ENCODE measurements at places on chromosomes 2 and 18. TPM values are rescaled to one million over a fixed set of nuclear protein-coding genes. Genes with fewer than 3 reads are reported as not detected.

GRCh38 chr2:56770490-56770889 lies 586.7 kb downstream of the CCDC85A start:
- no peak for DNase-seq

DNA sequence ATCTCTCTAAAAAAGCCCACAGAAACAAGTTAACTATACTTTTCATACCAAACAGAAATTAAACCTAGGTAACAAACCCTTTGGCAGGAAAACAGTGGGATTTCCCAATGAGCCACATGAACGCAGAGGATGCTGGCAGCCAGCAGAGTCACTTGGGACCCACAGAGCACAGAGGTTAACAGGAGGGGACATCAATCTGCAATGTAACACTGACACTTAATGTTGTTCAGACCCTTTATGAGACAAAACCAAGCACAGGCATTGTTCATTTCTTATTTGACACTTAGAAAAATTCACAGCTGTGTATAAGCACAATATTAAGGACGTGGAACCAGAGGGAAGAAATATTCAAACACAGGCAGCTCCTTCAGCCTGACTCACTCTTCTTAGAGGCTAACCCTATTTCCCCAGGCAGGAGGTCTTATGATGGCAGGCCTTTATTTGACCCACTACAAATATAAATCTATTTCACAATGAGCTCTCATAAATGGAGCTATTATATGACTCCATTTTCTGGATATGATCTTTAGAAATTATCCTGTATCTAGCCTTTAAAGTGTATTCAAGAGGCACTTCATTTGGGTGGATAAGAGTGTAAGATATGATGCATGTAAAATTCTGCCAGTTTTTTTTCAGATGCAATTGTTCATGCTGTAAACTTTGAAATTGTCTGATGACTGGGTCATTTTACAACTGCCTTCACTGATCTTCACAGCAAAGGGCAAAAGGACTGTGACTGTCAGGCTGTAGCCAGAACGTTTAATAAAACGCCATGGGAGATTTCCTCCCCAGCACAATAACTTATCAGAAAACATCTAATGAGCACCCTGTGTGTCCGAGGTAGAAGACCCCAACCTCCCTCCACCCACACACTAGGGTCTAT lies 132.8 kb upstream of the SATB2 start:
- DNase-seq = no peak

- no peak for DNase-seq
Observed at GRCh38 chr2:96801005-96801785, 14.9 kb upstream of the CNNM3 start.

DNA sequence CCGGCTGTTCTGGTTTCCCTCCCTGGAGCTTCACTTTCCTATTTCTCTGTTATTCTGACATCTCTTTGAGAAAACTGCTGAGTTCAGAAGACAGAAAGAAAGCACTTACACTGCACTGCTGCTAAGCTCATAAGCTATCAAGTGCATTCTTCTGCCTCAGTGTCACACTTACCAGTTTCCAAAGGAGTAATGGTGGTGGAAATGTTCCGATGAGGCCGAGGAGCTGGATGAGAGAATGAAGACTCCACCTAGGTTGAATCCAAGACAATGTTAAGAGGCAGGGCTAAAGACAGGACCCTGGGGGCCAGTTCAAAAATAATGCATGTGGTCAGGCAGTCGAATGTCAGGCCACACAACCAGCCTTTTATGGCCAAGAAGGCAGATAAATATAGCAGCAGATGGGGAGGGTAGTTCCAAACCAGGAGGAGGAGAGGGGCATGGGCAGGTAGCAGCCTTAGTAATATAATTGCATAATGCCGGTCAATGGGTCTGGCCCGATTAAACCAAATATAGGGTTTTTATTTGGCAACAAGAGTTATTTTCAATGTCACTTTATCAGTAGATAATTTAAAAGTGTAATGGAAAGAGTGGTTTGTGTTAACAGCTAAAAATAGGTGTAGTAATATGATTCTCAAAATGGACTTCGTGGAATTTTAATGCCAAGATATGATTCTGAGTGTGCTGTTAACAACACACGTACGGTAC lies at the start of gene MYOM1:
TSS of gene MYOM1 (minus strand) at position 338 of the 705 bp plus-strand sequence. CDS start 4,745 bp downstream, outside the sequence.
- no peak for DNase-seq

DNA sequence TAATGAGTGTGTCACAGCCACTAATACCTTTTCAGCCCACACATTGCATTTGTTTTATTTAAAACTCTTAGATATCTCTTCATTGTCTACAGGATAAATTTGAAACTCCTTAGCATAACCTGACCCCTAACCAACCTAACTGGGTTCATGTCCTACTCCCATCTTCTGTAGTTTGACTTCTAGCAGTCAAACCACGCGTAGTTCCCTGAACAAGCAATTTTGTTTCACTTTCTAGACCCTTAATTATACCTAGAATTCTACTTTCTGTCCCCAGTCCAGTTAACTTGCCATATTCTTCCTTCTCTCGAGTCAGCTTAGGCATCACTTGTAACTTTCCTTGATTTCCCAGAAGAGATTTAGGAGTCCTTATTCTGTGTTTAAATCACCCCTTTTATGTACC lies 55.1 kb downstream of the RBBP8 start:
- no peak for DNase-seq

DNA sequence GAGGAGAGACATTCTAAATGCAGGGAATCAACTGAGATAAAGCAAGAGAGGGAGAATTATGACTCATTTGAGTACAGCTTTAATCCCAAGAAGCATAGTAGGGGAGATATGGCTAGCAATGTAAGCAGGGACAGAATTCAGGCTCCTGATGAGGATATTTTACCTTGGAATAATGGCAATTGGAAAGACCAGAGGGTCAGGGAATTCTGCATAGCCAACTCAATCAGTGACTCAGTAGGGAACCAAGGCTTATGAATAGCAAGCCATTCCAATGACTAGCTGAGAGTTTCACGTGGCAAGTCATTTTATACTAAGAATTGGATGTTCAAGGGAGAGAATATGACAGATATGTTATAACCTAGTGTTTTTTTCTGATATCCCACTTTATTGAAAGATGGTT lies 563.8 kb upstream of the NETO1 start:
- no peak for DNase-seq

GRCh38 chr2:164055623-164056022 lies 319.8 kb upstream of the FIGN start:
- no peak for DNase-seq

GRCh38 chr2:216366777-216367471 lies 5.4 kb downstream of the MARCHF4 start:
- DNase-seq = no peak

The DSEL gene
- polyA plus RNA-seq = 24.2 TPM

The EFR3B gene
- 5.7 TPM for polyA plus RNA-seq

The PLB1 gene
- 1.4 TPM for polyA plus RNA-seq

GRCh38 chr2:112877423-112877822 lies 33.5 kb upstream of the IL37 start:
- DNase-seq = no peak

GRCh38 chr2:239534581-239535412 lies 134.0 kb upstream of the HDAC4 start:
- DNase-seq = no peak

The AQP4 gene
- 0.53 TPM for polyA plus RNA-seq

The ZNF804A gene
- polyA plus RNA-seq = 1.8 TPM

- no peak for DNase-seq
Observed at GRCh38 chr18:48032876-48033789, 102.7 kb upstream of the SMAD2 start.

The MTHFD2 gene
- polyA plus RNA-seq = 31.0 TPM

- DNase-seq = no peak
Observed at GRCh38 chr2:241538838-241539615, 19.5 kb upstream of the BOK start.

DNA sequence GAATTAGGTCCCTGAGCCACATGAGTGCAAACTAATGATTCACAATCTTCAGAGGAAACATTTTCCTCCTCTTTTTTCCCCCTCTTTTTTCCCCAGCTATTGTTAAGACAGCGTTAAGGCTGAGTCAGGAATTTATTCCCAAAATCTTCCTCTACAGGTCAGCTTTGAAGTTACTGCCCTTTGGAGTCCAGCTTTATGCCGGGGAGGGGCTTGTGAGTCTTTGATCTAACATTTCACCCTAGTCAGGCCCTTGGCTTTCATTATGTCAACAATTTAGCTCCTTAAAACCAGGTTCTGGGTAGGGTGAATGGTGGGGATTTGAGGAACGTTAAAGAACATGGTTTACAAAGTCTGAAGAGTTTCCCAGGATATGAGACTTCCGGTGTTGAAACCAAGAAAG lies 91.0 kb upstream of the LYPD1 start:
- DNase-seq = no peak

GRCh38 chr2:42256505-42256904 lies 87.4 kb downstream of the EML4 start:
- DNase-seq = no peak

The DLGAP1 gene
- polyA plus RNA-seq = 5.8 TPM

The CCDC150 gene
- polyA plus RNA-seq = 19.7 TPM

The IKZF2 gene
- 9.1 TPM for polyA plus RNA-seq

The KCTD1 gene
- 70.3 TPM for polyA plus RNA-seq

The MATN3 gene
- polyA plus RNA-seq = 3.7 TPM

The R3HDM1 gene
- polyA plus RNA-seq = 33.9 TPM

The SULT1C4 gene
- polyA plus RNA-seq = 42.6 TPM

DNA sequence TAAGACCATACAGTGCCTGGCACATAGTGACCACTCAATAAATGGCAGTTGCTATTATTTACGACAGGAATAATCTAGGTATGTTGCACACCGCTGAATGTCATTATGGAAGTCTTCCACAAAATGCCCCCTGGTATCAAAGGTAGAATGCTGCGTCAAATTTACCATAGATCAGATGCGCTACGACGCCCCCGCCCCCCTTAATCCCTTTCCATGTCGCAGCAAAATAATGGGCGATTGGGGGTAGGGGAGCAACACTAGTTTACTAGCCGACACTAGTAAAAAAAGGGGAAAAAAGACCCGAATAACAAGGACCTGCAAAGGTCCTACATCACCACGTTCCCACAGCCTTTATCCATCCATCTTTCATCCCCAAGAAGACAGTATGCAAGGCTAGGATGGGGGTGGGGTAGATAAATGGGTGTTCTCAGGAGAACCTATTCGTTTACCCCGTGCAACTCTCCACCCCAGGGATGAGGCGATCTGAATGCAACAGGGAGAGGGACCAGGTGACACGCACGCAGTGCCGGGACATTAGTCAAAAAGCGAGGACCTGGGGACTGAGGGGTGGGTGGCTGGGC lies 455 bp downstream of the PREPL start:
- no peak for DNase-seq

The IGFBP2 gene
- 214 TPM for polyA plus RNA-seq

DNA sequence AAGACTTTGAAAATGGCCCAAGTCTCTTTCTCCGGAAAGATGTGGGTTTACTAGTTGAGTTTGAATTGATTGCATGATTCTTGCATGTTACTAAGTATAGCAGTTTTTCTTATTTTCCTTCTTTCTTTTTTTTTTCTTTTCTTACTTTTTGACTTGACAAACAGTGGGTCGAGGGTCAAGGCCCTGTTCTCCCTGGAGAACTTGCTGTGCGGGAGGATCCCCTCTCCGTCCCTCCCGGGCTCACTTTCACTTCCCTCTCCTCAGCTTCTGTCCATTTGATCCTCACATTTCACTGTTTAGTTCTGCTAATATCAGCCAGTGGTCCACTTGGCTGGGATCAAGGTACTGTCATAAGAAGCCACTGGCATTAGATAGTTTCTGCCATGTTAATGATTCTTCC lies 767.4 kb downstream of the TDRD15 start:
- no peak for DNase-seq

- no peak for DNase-seq
Observed at GRCh38 chr18:41396211-41396610, 558.8 kb upstream of the PIK3C3 start.

DNA sequence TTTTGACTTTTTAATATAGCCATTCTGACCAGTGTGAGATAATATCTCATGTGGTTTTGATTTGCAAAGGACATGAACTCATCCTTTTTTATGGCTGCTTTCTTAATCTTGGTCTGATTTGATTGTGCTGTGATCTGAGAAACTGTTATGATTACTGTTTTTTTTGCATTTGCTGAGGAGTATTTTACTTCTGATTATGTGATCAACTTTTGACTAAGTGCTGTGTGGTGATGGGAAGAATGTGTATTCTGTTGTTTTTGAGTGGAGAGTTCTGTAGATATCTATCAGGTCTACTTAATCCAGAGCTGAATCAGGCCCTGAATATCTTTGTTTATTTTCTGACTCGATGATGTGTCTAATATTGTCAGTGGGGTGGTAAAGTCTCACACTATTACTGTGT lies 16.8 kb downstream of the SP140L start:
- DNase-seq = no peak

The KCNG2 gene
- not detected for polyA plus RNA-seq

DNA sequence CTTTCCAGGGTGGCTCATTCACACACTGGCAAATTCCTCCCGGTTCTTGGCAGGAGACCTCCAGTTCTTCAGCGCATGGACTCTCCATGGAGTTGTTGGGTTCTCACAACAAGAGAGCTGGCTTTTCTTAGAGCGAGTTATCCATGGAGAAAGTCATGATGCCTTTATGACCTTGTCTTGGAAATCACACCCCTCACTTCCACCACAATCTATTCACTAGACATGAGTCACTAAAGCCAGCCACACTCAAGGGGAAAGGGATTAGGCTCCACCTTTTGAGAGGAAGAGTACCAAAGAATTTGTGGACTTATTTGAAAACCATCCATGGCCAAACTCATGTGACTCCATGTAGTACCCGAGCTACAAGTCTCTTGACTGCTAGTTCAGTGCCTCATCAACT lies 160.5 kb downstream of the SETBP1 start:
- no peak for DNase-seq

GRCh38 chr2:200509235-200509611 lies 645 bp downstream of the KCTD18 start:
- DNase-seq = no peak

- peak; percentile 33 for DNase-seq
Observed at GRCh38 chr2:79512442-79513401, at the start of gene CTNNA2. Gene CTNNA2 (plus strand): TSS chr2:79513051.

The MROH2A gene
- 0.16 TPM for polyA plus RNA-seq

- no peak for DNase-seq
Observed at GRCh38 chr18:59087391-59087790, 52.3 kb upstream of the SEC11C start.

The CDH19 gene
- polyA plus RNA-seq = 0.14 TPM

- DNase-seq = no peak
Observed at GRCh38 chr2:20928617-20929016, 105.7 kb upstream of the LDAH start.

DNA sequence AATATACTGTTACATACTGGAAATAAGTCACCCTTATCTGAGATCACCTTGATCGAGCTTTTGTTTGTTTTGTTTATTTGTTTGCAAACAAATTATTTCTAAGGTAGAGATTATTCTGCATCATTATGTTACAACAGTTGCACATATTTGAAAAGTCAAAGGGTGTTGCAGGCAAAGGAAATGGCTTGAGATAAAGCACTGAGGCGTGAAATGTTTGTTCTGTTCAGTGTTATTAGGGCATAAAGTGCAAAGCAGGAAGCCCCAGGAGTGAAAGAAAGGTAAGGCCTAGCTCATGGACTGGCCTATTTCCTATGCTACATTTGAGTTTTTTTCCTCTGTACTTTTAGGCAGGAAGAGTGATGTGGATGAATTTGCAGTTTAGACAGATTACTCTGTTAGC lies 1815.6 kb upstream of the LRRTM1 start:
- DNase-seq = no peak

GRCh38 chr2:180980943-180981911 lies 822 bp downstream of the UBE2E3 start:
- no peak for DNase-seq

The G6PC2 gene
- not detected for polyA plus RNA-seq

GRCh38 chr18:27110319-27110718 lies 74.8 kb downstream of the CHST9 start:
- no peak for DNase-seq

GRCh38 chr2:8090748-8091700 lies 590.8 kb upstream of the ID2 start:
- no peak for DNase-seq

GRCh38 chr2:24104110-24104650 lies 19.0 kb downstream of the PFN4 start:
- DNase-seq = no peak

- no peak for DNase-seq
Observed at GRCh38 chr2:180289627-180290026, 282.5 kb upstream of the CWC22 start.

Measured in right renal cortex interstitium (tissue), 3 donors.